Stimulated activated CD4-positive, alpha-beta T cell treated with anti-CD3 and anti-CD28 coated beads, TNF-alpha, amount 100 ng/mL, for 48 hours (primary cell): ENCODE measurements at places on chromosomes 3 and 15.

DNA sequence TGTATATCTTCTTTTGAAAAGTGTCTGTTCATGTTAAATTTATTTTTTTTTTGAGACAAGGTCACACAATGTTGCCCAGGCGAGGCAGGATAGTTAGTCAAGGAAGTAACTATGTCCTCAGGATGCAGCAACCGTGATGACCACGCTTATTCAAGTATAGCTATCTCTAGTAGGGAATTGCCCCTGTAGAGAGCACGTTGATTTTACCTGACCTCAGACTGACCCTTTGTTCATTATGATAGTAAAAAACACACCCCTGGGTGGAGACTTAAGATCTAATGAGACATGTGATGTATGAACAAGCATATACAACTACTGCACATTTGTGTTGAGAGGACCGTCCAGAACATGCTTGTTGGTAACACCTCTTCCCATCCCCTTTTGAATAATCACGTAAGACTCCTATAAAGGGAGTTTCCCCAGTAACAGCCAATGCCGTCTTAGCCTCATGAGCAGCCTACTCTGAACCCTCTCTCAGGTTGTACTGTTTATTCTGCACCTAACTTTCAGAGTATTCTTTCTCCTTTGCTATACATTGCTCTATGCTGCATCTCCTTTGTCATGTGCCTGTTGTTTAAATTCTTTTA lies 32.9 kb downstream of the ZNF621 start:
- DNase-seq, result no peak

GRCh38 chr3:63538919-63539318 lies 113.6 kb upstream of the SNTN start:
- no peak for DNase-seq

DNA sequence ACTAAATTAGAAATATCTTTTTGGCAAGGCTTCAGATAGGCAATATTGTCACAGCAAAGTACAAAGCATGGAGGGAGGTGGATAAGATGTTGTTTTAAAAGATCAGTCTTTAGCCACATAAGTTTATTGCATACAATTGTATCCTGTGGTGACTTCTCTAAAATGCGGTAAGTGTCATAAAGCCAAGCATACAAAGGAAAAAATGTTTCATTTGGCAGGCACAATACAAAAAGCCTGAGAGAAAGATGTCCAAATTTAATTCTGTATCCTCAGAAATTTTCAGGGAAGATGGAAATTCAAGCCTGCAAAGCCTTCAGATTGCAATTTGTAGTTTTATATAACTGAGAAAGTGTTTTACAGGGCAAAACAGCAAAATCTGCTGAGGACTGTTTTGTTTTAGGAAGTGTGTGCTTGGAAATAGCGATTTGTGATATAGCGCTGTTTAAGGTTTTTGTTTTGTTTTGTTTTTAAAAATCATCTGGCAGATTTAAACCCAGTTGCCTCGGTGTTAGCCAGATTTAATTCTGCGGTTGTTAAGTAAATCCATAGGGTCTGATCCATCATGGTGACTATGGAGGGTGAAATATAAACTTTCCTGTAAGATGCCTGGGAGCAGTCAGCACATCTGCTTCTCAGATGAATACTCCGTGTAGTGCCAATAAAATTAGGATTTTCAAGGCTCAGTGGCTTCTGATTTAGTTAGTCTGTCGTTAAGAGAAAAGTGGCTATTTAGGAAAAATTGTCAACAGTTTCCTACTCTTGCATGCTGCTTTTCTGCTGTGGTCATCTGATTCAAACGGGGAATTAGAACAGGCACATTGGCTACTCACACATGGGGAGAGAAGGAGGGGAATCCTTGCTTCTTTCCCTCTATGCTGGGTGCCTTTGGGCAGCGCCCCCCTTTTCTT lies 8.0 kb downstream of the KAT2B start:
- DNase-seq, result no peak

DNA sequence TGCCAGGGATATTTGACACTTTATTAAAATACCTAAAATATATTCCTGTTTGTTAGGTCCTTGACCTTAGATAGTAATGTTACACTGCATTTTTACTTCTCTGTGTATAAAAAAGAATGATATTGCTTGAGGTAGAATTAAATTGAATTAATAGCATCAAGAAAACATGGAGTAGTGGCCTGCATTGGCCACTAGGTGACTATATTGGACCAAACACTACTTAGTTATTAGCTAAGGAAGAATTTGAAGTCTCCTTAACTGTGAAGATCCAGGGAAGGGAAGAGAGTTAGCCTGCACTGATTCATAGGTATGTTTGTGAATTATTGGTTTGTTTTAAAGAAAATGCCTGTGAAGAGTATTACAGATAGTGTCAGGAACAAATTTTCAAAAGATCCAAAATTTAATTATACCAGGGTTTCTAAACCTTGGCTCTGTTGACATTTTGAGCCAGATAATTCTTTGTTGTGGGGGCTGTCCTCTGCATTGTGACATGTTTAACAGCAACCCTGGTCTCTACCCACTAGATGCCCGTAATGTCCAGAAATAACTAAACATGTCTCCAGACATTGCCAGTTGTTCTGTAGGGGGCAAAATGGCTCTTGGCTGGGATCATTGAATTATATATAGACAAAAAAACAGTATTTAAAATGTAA lies 103.6 kb upstream of the THSD4 start:
- DNase-seq, result no peak

DNA sequence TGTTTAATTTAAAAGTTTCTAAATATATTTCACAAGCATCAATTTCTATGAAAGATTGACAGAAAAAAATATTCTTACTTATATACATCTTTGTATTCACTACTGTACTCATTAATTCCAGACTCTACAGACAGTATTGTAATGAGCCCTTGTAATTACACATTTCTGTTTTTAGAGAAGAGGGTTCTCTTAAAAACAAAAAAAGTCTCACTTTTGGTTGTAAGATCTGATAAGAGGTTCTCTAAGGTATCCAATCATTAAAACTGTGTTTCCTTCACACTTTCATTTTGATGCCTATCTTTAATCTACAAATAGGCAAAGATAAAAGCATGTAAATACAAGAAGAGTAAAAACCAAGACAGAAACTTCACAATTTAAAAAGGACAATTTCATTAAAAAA lies 75.6 kb downstream of the FBXL22 start:
- no peak for DNase-seq
